DMS53 (cell line): ENCODE measurements at places on chromosomes 16 and 17.

DNA sequence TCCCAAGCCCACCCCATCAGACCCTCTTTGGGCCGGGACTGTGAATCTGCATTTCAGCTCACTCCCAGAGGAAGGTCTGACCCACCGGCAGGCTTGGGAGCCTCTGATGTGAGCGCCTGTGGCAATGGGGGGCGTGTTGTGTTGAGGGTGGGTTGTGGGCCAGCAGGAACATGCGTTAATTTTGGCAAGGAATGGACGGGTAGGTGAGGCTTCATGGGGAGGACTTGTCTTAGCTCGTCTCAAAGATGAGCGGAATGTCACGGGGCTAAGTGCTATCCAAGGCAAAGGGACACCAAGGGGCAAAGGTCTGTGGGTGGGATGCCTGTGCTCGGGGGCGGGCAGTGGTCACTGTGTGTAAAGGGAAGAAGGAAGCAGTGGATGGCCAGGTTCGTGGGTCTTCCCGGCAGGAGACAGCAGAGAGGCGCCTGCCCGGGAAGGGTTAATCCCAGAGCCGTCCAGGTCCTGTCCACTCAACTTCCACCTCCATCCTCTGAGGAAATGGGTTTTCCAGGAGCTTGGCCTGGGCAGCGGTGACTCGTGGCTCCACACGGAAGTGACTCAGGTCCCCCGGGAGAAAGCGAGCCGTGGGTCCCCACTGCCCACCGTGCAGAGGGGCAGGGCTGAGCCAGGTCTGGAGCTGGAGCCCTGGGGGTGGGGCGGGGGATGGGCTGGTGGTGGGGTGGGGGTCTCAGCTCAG lies 17.4 kb downstream of the ADGRG1 start:
- no peak for DNase-seq

GRCh38 chr16:81608523-81609209 lies 164.1 kb downstream of the CMIP start:
- DNase-seq: no peak

- peak; percentile 93 for DNase-seq
These were observed 151.2 kb downstream of the MSI2 start for GRCh38 chr17:57407287-57408070.

GRCh38 chr16:79918916-79919315 lies 318.4 kb upstream of the MAF start:
- no peak for DNase-seq

DNA sequence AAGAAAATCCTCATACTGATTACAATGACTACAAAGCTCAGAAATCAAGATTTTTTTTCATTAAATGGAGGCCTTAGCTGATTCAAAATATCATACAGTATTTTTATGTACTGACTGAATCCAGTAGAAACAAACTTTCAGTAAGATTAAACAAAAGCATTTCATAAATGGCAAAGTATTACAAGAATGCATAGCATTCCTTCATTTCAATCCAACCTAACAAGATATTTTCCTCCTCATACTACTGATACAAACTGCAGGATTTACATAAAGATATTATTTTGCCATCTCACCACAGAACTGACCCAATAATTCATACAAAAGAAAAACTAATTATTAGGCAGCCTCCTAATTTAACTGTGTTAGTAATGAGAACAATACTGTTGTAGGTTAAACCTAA lies 6.2 kb upstream of the KANSL1 start:
- no peak for DNase-seq
